ENCODE measurements at places on chromosomes 4 and X. TPM values are rescaled to one million over a fixed set of nuclear protein-coding genes. Genes with fewer than 3 reads are reported as not detected.

GRCh38 chr4:6071191-6071958 is 53.1 kb upstream of the C4orf50 start:
- no peak for DNase-seq

- DNase-seq = no peak
Observed at GRCh38 chr4:123587983-123588494, 191.4 kb downstream of the SPRY1 start.

DNA sequence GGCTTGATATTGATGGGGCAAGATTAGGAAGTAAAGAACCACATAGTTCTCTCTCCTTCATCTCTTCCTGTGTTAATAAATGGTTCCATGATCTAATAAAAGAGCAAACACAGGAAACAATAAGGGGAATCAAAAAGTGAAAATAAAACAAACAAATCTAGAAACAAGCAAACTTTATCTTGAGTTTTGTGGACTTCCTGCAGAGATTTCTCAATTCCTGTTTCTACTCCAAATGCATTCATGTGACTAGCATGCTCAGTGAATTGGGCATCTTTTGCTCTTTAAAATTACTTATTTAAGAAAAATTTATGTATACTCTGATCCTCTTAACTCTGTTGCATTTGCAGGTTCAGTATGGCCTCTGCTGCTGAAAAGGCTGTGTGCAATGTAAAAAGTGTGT is 682.0 kb downstream of the KCTD8 start:
- no peak for DNase-seq

DNA sequence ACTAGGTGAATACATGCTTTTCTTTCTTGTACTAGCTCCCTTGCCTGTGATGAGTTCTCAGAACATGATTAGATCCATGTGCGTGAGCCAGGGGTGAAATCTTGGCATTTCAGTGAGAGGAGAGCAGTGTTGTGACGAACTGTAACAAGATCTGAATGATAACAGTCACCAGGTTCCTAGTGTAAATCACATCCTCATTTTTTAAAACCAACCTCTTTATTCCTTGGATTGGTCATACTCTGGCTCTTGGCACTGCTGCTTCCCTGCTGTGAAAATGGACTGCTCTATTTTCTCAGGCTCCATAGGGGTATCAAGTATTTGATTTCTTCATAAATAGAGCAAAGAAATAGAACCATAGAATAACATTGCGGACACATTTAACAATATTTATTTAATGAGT is 206.3 kb downstream of the SLC4A4 start:
- no peak for DNase-seq

DNA sequence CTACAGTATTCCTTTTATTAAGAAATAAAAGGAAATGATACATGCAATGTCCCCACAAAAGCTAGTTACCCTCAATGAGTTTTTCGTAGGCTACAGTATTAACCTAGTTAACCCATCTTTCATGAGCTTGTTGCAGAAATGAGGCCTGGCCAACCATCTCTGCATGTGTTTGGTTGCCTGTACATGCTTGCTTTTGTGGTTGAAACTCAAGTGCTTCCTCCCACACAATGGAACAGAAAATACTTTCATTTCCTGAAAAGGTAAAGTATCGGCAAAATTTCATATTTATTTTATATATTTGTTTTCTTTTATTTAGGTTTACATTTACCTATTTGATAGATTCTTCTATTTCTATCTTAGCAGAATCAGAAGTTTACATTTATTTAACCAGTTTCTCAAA is 214.6 kb upstream of the FAM241A start:
- DNase-seq = no peak

DNA sequence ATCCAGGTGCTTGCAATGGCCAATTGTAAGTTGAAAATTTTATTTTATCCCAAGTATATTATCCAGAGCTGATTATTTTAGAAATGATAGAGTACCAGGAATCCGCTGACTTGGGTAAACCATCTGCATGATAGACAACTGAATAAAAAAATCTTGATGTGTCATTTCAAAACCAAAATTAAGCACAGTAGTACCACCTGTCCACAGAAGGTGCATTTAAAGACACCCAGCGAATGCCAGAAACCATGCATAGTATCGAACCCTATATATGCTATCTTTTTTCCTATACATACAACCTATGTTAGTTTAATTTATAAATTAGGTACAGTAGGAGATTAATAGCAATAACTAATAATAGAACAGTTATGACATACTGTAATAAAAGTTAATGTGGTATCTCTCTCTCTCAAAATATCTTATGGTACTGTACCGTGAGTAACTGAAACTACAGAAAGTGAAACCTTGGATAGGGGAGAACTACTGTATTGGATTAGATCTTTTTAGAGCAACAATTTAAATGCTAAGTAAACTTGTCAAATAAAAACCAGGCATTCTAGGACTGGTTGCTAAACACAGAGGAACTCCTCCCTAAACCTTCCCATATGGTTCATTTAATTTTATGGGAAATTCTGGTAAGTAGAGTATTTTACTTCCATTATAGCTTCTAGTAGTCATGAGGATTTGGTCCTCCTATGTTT is 6.2 kb downstream of the NEIL3 start:
- no peak for DNase-seq

FGA gene
- polyA plus RNA-seq = not detected

ADH1B gene
- not detected for polyA plus RNA-seq

FRMD7 gene
- 0.01 TPM for polyA plus RNA-seq

MGARP gene
- polyA plus RNA-seq = 0.58 TPM

ZBED1 gene
- 15.0 TPM for polyA plus RNA-seq

FHDC1 gene
- 0.96 TPM for polyA plus RNA-seq

RPL39 gene
- polyA plus RNA-seq = 2,139 TPM

Data from keratinocyte (primary cell).